ENCODE measurements at places on chromosomes 4 and X.

- peak; percentile 22 for DNase-seq
Measured at GRCh38 chrX:131262738-131263679, 26.1 kb downstream of the IGSF1 start.

DNA sequence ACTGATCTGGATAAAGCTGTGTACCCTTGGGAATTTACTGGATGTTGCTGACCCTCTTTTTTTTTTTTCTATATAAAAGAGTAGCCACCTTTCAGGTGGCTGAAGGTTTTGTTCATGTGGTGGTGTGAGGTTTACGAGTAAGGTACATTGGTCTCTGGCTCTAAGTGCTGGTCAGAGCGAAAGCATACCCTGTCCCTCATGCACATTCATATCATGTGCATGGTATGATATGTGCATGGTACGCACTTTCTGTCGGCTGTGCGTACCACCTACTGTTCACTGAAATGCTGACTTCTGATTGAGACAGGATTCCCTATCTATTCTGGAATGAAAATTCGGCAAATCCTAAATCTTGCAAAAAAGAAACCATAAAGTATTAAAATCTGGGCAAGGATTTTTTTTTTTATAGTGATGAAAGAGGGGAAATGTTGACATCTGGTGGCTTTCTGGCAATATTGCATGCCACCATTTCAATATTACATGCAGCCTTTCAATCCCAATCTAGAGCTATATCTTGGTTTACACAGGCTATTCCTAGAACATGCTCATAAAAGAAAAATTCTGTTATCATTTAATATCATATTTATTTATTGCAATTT, 32.8 kb downstream of the FAM149A start:
- no peak for DNase-seq

- DNase-seq, result no peak
Measured at GRCh38 chr4:120841580-120841979, 80.9 kb downstream of the PRDM5 start.

DNA sequence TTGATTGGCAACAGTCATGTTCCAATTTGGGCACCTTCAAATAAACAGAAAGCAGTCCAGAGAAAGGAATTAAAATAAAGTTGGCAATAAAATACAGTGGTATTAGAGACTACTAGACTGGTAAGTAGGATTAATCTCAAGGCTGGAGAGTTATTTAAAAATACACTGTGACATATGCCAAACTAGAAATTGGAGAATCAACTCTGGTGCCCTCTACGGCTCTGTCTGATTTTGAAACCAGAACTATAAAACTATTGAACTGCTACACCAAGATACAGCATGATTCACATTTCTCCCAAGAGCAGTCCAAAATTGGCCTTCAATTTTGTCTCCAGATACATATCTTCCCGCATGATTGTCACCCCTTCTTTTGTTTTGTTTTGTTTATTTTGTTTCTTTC, 78.7 kb upstream of the FAM47B start:
- no peak for DNase-seq

- DNase-seq, result peak; percentile 68
Measured at GRCh38 chr4:2786152-2786671, 6.7 kb upstream of the SH3BP2 start.

- no peak for DNase-seq
Measured at GRCh38 chrX:115940348-115940747, 230.2 kb upstream of the AGTR2 start.

- DNase-seq, result no peak
Measured at GRCh38 chr4:43560047-43560446, 667.5 kb downstream of the GRXCR1 start.
